Stimulated activated CD4-positive, alpha-beta T cell treated with anti-CD3 and anti-CD28 coated beads, Interleukin-2, amount 100 ng/mL, for 4 hours (primary cell): ENCODE measurements at places on chromosomes 13 and 19.

- no peak for DNase-seq
These were observed 17.2 kb upstream of the ZNF8 start for GRCh38 chr19:58261600-58261967.

DNA sequence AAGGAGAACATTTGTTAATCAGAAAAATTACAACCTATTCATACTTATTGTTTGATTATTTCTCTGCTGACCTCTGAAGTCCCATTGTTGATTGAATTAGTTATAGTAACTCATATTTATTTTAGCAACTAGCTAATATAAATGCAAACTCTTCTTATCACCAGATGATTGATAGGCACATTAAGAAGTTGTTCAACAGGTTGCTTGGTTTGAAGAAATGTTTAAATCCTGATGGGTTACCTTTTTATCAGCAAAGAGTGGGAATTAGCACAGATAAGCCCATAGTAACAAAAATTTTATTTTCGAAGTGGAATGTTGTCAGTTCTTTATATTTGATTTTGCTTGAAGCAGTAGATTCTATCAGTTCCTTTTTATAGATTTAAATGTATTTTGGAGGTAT, 44.4 kb downstream of the KLF5 start:
- DNase-seq: no peak

DNA sequence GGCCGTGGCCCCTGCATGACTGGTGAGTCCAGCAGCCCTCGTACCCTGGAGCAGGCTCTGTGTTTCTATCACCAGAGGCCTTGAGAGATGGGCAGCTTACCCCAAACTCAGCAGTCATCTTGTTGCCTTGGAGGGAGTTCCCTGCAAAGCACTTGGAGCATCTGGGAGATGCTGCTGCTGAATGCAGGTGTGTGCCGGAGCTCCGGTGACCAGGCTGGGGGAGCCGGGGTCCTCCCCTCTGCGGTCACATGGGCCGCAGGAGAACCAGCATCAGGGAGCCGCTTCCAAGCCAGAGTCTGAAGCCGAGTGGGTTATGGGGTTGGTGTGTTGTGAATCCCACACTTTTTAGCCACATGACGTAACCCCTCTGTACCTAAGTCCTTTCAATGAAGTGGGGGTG, 82.8 kb downstream of the TEX29 start:
- no peak for DNase-seq

DNA sequence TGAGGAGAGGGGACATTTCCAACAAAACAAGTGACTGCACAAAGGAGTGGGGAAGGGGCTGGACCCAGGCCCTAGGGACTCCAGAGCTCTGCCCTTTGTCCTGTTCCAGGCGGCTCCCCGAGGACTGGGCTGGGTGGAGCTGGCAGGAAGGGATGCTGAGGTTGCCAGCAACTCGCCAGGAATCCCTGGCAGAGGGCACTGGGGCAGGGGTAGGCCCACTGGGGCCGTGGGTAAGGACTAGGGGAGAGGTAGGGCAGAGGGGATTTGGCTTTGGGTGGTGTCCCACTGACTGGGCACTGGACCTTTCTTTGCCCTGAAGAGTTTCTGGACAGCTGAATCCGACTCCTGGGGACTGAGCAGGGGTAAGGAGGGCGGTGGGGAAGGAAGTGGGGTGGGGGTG, 7.9 kb downstream of the LIPE start:
- no peak for DNase-seq

DNA sequence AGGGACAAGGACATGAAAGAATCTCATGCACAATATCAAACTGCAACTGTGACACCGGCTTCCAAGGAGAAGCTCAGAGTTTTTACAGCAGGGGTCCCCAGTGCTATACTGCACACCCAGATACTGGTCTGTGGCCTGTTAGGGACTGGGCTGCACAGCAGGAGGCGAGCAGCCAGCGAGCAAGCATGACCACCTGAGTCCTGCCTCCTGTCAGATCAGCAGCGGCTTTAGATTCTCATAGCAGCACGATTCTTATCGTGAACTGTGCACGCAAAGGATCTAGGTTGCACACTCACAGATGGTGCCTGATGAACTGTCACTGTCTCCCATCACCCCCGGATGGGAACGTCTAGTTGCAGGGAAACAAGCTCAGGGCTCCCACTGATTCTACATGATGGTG, 13.1 kb upstream of the CD22 start:
- DNase-seq: no peak

DNA sequence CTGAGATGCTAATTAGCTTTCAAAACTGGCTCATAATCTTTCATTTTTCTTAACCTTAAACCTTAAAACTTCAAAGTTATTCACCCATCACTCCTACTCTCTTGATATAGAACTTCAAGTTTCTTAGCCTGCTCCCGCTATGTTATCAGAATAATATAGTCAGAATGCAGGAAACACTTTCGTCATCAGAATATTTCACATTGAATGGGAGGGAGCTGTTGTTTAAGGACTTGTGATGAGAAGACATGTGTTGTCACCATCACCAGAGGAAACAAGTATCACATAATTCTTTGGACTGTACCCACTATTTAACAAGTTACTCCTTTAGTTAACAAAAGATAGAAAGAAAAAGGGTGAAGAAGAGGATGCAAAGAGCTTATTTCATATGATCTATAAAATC, 65.0 kb upstream of the FNDC3A start:
- DNase-seq: no peak

- DNase-seq: no peak
These were observed 200.9 kb upstream of the TMTC4 start for GRCh38 chr13:100875392-100876043.

- no peak for DNase-seq
These were observed 345.9 kb downstream of the DNAJC15 start for GRCh38 chr13:43369319-43369718.

DNA sequence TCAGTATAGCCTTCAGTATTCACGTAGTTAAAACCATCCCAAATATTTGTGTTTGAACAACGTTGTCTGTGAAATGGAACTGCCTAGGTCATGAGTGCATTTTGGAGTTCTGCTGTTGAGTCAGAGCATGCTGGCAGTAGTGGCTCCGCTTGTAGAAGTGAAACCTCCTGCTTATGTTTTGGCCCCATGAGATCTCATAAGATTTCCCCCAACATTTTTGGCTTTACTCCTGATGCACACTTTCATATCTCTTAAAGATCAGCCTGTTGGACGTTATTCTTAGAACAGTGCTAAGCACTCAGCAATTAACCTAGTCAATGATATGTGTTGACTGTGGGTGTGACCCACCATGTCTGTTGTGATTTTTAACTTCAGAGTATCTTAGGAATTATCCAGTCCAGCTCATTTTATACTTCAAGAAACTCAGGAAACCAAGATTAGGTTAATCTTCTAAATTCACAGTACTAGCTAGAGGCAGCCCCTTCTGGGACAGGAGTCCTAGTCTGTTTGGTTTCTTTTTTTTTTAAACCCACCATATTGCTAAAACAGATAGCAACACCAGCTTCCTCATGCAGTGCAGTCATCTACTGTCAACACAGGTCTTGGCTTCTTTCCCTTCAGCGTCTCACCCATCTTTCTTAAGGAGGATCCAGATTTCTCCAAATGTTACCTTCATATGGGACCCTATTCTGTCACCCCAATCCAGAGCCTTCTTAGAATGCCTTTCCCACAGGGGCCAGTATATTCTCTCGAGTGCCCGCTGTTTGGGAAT, 26.2 kb downstream of the RAP2A start:
- DNase-seq: no peak

- no peak for DNase-seq
These were observed 24.2 kb upstream of the IGFL1 start for GRCh38 chr19:46205183-46205984.

DNA sequence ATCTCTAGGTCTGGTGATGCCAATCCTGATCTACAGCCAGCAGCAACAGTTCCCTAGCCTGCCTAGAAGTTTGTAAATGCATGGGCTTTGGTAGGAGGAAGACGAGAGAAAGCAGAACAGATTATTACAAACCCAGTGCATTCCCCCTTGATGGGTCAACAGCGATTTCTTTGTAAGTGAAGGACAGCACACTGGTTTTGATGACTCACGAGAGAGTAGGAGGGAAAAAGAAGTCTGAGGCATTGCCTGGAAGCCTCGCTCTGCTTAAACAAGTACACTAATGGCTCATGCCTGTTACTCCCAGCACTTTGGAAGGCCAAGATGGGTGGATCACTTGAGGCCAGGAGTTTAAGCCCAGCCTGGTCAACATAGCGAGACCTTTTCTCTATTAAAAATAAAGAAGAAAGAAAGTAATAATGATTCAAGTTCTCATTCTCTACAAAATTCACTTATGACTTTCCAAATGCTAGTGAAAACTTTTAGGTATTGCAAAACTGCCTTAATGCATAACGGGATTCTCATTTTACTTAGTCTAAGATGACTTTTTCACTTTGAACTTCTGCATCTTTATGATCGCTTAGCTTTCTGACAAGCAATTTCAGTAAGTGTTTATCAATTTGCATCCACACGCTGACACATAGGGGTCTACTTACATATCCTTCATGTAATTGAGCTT, 47.7 kb upstream of the USPL1 start:
- DNase-seq: no peak

- DNase-seq: no peak
These were observed 59.2 kb downstream of the MLLT1 start for GRCh38 chr19:6220385-6221191.

DNA sequence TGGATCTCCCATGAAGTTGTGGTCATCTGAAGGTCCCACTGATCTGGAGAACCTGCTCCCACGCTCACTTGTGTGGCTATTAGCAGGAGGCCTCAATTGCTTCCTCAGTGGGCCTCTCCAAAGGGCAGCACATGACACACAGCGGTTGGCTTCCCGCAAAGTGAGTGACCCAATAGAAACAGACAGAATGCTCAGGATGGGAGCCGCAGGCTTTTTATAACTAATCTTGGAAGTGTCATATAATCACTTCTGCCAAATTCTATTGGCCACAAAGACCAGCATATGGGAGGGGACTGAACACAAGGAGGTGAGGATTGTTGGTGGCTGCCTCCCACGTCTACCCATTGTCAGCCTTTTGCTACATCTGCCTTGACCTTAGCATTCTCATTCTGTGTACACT, 22.1 kb upstream of the EHD2 start:
- no peak for DNase-seq

DNA sequence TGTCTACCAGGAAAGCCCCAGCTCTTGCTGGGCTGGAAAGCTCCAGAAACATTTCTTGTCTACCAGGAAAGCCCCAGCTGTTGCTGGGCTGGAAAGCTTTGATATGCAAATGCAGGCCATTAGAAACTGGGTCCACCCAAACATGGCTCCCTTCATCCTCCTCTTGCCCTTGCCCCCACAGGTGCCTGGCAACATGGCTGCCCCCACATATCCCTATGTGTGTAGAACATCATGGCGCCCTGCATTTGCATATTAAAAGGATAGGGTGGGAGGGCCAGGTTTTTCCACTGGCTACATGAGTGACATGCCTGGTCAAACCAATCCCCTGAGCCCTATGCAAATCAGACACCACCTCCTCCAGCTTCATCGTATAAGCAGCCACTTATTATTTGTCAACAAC, 455.4 kb upstream of the ARGLU1 start:
- DNase-seq: no peak

- DNase-seq: peak; percentile 5
These were observed 58.0 kb downstream of the PIBF1 start for GRCh38 chr13:72839831-72840426.

DNA sequence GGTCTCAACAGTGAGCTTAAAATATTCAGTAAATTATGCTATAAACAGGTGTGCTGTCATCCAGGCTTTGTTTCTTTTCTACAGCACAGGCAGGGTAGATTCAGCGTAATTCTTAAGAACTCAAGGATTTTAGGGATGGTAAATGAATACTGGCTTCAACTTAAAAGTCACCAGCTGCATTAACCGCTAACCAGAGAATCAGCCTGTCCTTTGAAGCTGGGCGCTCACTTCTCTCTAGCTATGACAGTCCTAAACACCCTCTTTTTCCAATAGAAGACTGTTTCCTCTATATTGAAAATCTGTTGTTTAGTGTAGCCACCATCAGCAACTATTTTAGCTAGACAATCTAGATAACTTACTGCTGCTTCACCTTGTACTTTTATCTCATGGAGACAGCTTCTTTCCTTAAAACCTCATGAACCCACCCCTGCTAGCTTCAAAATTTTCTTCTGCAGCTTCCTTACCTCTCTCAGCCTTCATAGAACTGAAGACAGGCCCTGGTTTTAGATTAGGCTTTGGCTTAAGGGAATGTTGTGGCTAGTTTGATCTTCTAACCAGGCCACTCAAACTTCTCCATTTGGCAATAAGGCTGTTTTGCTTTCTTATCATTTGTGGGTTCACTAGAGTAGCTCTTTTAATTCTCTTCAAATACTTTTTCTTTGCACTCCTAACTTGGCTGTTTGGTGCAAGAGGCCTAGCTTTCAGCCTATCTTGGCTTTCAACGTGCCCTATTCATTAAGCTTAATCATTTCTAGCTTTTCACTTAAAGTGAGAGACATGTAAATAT, 89.5 kb downstream of the USP12 start:
- DNase-seq: no peak

- DNase-seq: peak; percentile 70
These were observed at the start of gene ZBTB7A for GRCh38 chr19:4066682-4067395. TSS of gene ZBTB7A (minus strand) at chr19:4066899. CDS start at chr19:4055232, 11,667 bp downstream.

GRCh38 chr13:113969973-113970611, 3.8 kb downstream of the C13orf46 start:
- no peak for DNase-seq

GRCh38 chr13:71751073-71751472, 115.9 kb downstream of the DACH1 start:
- DNase-seq: no peak

- DNase-seq: no peak
These were observed 52.6 kb upstream of the RCBTB2 start for GRCh38 chr13:48585456-48585840.

DNA sequence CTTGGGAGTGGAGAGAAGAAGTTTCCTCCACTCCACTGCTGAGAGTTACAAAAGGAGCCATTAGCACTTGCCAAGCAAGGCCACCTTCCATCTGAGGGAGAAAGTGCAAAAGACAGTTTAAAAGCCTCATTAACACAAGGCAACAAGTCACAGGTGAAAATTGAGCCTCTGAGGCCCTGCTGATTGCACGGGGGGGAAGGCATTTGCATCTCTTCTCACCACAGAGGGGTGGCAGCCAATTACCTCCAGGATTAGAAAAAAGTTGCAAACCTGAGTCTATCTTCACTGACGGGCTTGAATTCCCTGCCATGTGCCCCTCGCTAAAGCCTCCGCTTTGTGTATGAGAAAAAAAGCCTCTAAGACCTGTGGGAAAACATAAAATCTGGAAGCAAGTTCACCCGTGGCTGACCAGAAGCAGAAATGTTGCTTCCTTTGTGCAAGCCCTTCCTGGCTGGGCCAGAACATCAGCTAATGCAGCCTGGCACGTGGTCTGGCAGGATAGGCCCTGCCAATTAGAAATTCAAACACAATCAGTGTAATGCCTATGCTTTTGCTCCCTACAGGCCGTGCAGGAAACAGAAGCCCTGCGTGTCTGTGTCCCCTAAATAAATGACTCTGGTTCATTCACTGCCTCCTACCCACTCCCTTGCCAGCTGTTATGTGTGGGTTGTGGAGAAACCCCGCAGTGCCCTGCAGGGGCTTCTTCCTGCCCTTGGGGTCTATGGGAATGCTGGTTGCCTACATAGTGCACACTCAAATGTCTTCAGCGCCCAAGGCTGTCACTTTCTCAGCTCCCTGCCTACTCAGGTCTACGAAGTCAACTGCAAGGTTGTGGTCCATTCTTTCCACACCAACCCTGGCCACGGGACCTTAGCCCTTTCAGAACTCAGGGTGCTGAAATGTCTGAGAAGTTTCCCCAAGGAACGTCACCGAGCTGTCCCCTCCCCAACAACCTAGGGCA, 150.2 kb downstream of the UQCRFS1 start:
- no peak for DNase-seq

- peak; percentile 46 for DNase-seq
These were observed 277.3 kb downstream of the FOXO1 start for GRCh38 chr13:40389081-40389641.

GRCh38 chr13:55761986-55762385, 1378.7 kb upstream of the PRR20A start:
- no peak for DNase-seq
